Smooth muscle cell of bladder (primary cell): ENCODE measurements at places on chromosomes 4 and X. TPM values are rescaled to one million over a fixed set of nuclear protein-coding genes. Genes with fewer than 3 reads are reported as not detected.

H2BW2 gene
- not detected in 2 replicates for total RNA-seq

SPANXD gene
- total RNA-seq, result not detected in 2 replicates

SYNPO2 gene
- 9.7 and 17.9 TPM in 2 replicates for total RNA-seq

FGF16 gene
- under 0.01 and 0.09 TPM in 2 replicates for total RNA-seq

TMPRSS11D gene
- not detected in 2 replicates for total RNA-seq

ADH4 gene
- total RNA-seq, result not detected in 2 replicates

RAB9B gene
- 0.43 and 1.2 TPM in 2 replicates for total RNA-seq

PKD2 gene
- total RNA-seq, result 73.5 and 108 TPM in 2 replicates
